ENCODE measurements at places on chromosomes 1 and 21.

- DNase-seq = no peak
Observed at GRCh38 chr1:108646648-108647269, 14.1 kb downstream of the HENMT1 start.

- no peak for DNase-seq
Observed at GRCh38 chr1:38962560-38962959, 20.9 kb upstream of the RHBDL2 start.

GRCh38 chr1:86548839-86549238, 2.0 kb downstream of the CLCA4 start:
- DNase-seq = no peak

DNA sequence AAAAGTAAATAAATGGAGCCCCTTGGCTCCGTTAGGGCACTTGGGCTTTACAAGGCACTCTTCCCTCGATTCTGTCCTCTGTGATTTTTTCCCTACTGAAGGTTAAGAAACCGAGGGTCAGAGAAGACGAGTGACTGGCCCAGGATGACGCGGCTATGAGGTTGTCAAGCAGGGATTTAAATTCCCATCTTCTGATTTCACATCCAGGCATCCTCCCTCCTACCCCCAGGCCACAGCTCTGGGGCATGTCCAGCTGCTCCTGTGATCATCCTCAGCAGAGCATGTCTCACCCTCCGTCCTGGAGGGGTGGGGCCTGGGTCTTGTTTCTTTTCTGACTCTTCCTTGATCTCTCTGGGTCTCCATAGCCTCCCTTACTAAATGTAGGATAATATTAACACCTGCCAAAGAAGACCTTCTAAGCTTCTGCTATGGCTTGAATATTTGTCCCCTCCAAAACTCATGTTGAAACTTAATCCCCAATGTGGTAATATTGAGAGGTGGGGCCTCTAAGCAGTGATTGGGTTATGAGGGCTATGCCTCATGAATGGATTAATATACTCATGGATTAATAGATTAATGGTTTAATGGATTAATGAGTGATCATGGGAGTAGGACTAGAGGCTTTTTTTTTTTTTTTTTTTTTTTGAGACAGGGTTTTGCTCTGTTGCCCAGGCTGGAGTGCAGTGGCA, 4.6 kb downstream of the CRYBG2 start:
- DNase-seq = no peak

- no peak for DNase-seq
Observed at GRCh38 chr21:35711213-35711612, 349.1 kb downstream of the SETD4 start.

DNA sequence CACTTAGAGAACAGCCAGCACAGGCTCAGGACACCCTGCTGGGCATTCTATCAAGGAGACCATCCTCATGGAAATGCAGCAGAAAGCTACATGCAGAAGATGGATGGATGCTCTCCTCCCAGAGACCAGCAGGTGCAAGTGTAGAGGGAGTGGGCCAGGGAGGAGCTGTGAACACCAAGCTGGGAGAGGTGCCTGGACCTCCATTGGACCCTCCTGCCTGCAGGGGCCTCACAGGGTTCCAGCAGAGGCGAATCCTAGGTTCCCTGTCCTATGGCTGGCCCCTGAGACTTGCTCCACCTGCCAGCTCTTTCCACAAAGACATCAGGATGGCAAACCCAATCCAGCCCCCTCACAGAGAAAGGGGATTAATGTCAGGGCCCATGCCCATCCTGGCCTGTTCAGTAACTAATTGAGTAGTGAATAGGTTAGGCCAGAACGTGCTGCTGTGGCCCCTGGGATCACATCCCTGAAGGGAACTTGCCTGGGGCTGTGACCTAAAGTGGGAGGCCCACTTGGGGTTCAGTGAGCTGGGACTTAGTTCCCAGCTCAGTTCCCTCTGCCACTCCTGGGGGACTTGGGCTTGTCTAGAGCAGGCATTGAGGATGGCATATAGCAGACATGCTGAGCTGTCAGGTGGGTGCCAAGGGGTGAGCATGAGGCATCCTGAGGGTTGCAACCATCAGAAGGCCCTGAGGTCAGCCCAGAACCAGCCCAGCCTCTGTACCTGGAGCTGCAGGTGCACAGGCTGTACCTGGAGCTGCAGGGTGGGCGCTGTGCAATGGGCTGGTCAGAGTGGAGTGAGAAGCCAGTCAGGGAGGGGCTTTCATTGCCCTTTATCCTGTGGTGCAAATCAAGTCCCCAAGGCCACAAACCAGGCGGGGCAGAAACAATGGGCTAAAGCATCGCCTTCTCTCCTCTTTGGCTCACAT, 22.9 kb upstream of the ZNF678 start:
- DNase-seq = no peak

GRCh38 chr1:151011154-151011850, 3.1 kb downstream of the PRUNE1 start:
- DNase-seq = no peak

Measured in stimulated activated CD8-positive, alpha-beta memory T cell treated with anti-CD3 and anti-CD28 coated beads, Interleukin-15, amount 100 ng/mL, for 24 hours (primary cell).